ENCODE measurements at places on chromosomes 3 and 15. TPM values are rescaled to one million over a fixed set of nuclear protein-coding genes. Genes with fewer than 3 reads are reported as not detected.

GRCh38 chr15:88256279-88257230 is at the start of gene NTRK3:
NTRK3 (minus strand) TSS chr15:88256739; CDS start chr15:88256153, 586 bp downstream.
- no peak for DNase-seq

GRCh38 chr15:56341201-56341600 is 24.0 kb upstream of the TEX9 start:
- no peak for DNase-seq

DNA sequence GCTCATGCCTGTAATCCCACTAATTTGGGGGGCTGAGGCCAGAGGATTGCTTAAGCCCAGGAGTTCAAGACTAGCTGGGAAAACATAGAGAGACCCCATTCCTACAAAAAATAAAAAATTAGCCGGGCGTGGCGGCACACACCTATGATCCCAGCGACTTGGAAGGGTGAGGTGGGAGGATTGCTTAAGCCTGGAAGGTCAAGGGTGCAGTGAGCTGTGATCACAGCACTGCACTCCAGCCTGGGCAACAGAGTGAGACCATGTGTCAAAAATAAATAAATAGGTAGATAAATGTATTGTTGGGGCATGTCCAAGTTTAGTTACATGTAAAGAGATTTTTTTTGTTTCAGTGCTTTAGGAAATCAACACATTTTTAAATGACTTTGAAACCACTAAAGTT is 36.4 kb downstream of the SLC12A1 start:
- DNase-seq, result no peak

- no peak for DNase-seq
These were observed 1.3 kb downstream of the ZNF445 start for GRCh38 chr3:44476181-44476611.

- no peak for DNase-seq
These were observed 406 bp upstream of the MPI start for GRCh38 chr15:74889390-74889882.

DNA sequence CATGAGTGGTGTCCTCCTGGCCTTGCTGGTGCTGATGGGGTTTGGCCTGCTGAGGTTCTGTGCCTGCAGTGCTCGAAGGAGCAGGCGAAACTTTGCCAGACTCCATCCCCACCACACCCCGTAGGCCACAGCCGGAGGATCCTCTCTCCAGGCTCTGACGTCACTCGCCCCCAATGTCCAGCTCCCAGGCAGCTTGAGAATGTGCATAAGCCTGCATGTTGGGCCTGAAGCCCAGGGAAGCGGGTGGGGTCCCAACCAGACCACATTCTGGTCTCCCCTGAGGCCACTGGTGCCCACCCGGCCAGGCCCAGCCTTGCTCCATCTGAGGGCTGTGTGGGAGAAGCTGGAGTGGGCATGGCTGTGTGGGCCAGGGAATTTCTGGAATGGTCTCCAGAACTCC is 109.8 kb downstream of the ASB7 start:
- no peak for DNase-seq

Gene B3GNT5
- polyA plus RNA-seq, result 2.9 TPM

Gene MME
- polyA plus RNA-seq, result 61.7 TPM

Gene FBXL22
- polyA plus RNA-seq, result 1.3 TPM

Gene DPPA2
- polyA plus RNA-seq, result not detected
